ENCODE measurements at places on chromosomes 6 and 20. TPM values are rescaled to one million over a fixed set of nuclear protein-coding genes. Genes with fewer than 3 reads are reported as not detected.

DNA sequence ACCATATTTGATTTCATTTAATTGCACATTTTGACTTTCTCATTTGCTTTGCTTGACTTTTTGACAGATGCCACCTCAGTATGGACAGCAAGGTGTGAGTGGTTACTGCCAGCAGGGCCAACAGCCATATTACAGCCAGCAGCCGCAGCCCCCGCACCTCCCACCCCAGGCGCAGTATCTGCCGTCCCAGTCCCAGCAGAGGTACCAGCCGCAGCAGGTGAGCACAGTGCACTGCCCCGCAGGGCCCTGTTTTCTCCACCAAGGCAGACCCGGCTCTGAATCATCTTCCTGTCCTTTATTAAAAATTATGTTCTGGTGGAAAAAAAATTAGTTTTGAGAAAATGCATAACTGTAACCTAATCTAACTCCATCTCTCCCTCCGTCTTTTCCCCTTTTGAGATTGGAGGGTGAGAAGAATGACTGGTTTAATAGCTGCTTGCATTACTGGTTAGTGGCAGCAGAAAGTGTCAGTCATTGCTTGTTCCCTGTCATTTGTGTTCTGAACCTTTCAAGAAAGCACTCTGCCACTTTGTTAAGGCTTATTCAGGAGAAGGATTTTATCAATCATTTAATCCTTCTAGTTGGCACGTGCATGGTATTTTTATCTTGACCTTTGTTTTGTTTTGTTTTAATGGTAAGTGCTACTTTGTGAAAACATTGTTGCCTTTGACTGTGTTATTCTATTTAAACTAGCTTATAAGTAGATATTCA, 124.3 kb downstream of the ARID1B start:
- no peak for DNase-seq

GRCh38 chr6:100463630-100464161, 1.0 kb downstream of the SIM1 start:
- no peak for DNase-seq

- DNase-seq = no peak
These were observed 210.4 kb downstream of the KCNQ5 start for GRCh38 chr6:72832271-72832670.

The CCDC170 gene
- 1.7 TPM for total RNA-seq

GRCh38 chr6:44000164-44000842, 126.9 kb downstream of the MRPL14 start:
- DNase-seq = no peak

DNA sequence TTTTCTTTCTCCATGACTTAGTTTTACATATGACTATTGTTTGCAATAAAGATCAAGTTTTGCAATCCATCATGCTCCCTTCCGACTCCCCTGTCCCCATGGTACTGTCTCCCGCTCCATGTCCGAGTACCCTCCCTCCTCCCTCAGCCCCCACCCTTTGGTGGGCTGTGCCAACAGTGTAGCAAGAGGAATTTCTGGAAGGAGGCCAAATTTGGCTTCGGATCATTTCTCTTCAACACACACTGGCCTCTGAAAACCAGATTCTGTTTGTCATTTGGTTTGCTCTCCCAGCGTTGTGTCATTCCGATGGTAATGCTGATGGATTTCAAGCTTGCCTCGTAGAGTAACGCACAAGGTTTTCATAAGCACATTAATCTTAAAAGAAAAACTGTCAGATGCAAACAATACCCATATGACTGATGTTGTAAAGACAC, 22.9 kb upstream of the PAX1 start:
- DNase-seq = no peak

GRCh38 chr20:35320396-35321126, 28.3 kb upstream of the FAM83C start:
- no peak for DNase-seq

DNA sequence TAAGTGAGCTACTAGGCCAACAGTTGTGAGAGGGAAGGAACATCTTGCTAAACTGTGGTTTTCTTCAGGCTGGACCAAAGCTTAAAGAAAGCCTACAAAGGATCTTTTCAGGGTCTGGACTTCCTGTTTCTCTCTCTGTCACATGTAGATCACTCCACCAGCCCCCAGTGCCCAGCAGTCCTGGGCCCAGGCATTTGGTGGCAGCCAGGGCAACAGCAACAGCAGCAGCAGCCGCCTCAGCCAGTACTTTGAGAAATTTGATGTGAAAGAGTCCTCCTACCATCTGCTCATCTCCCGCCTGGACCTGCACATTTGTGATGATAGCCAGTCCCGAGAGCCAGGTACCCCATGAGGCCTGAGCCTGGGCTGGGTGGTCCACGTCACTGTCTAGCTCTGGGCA, 44.1 kb downstream of the BLTP3A start:
- DNase-seq = no peak

DNA sequence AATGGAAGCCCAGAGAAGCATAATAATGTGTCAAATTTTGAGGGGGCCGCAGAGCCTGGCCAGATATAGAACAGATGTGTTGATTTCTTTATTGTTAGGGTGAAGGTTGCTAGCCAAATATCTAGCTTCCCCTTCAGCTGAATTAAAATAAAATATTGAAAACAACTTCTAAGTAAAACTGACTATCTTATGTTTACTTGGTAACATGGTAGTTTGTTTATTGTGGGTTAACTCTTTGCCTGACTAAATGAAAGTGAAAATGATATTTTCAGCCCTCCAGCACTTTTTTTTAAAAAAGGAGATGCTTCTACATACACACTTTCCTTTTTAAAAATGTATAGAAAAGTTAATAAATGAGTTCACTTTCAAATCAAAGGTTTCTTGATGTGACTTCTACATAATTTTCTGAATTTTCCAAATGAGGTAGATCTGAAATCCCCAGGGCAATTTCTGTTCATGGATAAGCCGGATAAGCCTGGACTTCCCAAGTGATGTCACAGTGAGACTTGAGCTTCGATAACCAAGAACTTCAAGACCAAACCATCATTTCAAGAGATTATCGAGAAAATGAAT, 172.1 kb upstream of the OLIG3 start:
- no peak for DNase-seq

The LY6G6F gene
- total RNA-seq = not detected

The SLC17A5 gene
- total RNA-seq = 20.7 TPM

GRCh38 chr6:26576929-26577719, 19.6 kb upstream of the ABT1 start:
- DNase-seq = no peak

The MTFR2 gene
- 0.75 TPM for total RNA-seq

- DNase-seq = no peak
These were observed 34.7 kb upstream of the ADGRF4 start for GRCh38 chr6:47663462-47664216.

DNA sequence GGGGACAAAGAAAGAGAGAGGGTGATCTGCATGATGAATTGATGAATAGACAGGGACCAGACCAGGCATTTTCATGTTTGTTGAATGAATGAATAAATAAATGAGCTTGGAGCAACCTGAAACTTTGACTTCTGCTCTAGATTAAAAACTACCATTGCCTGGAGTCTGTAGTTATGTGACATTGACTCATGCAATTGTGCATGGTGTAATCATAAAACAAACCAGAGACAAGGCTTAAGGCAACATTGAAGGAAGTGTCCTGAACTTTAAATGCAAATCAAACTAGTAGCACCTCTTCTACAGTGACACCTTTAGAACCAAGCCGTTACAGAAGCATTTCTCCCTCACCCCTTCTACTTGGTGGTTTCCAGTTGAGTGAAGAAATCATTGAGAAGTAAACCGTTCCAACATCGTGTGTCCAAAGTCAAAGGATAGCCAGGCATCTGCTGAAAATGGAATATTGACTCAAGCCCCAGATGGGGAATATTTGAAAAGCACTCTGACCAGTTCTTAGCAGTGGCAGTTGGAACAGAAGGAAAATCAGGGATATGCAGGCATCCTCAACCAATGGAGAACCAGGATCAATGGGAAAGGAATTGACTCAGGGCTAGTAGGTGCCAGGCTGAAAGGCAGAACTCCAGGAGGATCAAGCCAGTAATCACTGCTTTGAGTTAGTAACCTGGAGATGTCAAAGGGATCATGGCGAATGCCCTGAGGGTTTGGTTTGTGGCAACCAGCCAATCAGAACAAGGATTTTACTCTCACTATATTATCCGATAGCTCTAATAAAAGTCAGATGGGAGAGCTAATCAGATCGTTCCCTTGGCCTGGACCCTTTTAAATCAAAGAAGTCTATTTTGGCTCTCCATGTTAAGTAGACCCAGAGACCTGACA, 171.2 kb upstream of the TSHZ2 start:
- DNase-seq = no peak

The C20orf96 gene
- 10.4 TPM for total RNA-seq

- DNase-seq = no peak
These were observed 7.3 kb upstream of the PXDC1 start for GRCh38 chr6:3758842-3759144.

- no peak for DNase-seq
These were observed 55.3 kb downstream of the NDUFAF5 start for GRCh38 chr20:13840093-13840465.

The OPRM1 gene
- total RNA-seq = not detected

- no peak for DNase-seq
These were observed 97.6 kb downstream of the CEP57L1 start for GRCh38 chr6:109192865-109193264.

GRCh38 chr6:41748102-41748477, 893 bp upstream of the PGC start:
- DNase-seq = no peak

The MUCL3 gene
- total RNA-seq = not detected

- no peak for DNase-seq
These were observed 38.4 kb upstream of the PRND start for GRCh38 chr20:4683261-4683660.

GRCh38 chr20:2891343-2891742, 18.1 kb downstream of the PTPRA start:
- no peak for DNase-seq

- no peak for DNase-seq
These were observed 157.9 kb downstream of the KIF16B start for GRCh38 chr20:16415071-16416053.

The GGTLC1 gene
- not detected for total RNA-seq

GRCh38 chr6:88490195-88490907, 324.2 kb upstream of the CNR1 start:
- no peak for DNase-seq

The DYNLT2 gene
- 3.8 TPM for total RNA-seq

DNA sequence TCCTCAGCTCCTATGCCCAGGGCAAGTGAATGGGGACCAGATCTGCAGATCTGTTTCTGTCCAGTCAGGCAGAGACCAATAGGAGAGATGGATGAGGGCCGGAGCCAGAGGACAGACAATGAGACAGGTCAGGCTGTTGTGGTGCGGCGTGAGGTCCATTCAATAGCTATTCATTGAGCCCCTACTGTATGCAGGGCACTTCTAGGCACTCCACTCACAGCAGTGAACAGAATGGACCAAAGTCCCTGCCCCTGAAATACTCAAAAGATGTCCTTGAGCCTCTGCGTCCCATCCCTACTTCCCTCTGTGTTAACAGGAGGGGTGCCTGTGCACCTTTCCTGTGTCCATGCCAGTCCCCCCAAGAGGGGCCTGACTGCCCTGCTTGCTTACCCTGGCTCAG, 8.5 kb upstream of the TULP1 start:
- DNase-seq = no peak

DNA sequence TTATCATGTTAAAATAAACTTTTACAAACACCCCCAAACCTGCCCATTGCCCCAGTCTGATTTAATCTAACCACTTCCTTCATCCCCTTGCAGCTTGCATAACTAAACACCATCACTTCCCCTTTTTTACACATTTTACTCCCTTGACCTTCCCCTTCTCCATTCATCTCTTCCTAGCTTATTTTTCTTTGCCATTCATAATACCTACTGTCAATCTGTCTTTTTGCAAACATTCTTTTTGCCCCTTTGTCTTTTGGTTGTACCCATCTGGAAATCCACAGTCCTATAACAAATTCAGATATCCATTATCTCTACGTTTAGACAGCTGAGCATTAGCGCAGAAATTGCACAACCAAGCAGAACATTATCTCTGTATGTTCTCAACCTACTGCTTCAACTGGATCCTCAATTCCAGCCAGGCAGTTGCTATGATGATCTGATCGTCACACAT, 51.2 kb downstream of the C6orf52 start:
- DNase-seq = no peak

DNA sequence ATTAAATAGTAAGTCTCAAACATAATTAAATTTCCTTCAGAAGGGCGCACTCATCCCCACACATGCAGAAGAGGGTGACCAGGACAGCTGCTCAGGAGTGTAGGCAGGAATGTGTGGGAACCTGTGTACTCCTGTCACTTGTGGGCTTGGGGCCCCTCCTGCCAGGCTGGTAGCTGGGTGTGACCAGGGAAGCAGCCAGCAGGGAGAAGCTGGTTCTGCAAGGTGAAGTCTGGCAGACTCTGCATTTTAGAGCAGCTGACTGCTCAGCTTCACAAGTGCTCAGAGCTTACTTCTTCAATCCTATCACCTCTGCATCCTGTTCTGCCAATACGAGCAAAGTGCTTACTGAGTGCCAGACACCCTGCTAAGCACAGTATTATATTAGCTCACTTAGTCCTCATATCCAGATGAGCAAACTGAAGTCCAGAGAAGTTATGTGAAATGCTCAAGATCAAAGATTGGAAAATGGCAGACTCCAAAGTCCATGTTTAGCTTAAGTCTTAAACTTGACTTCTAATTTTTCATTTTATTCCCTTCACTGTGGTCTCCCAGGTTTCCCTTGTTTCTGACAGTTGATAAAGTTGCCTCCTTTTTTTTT, 27.9 kb downstream of the ELMO2 start:
- no peak for DNase-seq

- no peak for DNase-seq
These were observed 77.9 kb upstream of the TFAP2D start for GRCh38 chr6:50635429-50635828.

The BPIFB1 gene
- 0.65 TPM for total RNA-seq

- DNase-seq = no peak
These were observed 27.9 kb upstream of the NT5E start for GRCh38 chr6:85421972-85422371.

GRCh38 chr6:81515562-81516453, 236.7 kb downstream of the TENT5A start:
- no peak for DNase-seq

DNA sequence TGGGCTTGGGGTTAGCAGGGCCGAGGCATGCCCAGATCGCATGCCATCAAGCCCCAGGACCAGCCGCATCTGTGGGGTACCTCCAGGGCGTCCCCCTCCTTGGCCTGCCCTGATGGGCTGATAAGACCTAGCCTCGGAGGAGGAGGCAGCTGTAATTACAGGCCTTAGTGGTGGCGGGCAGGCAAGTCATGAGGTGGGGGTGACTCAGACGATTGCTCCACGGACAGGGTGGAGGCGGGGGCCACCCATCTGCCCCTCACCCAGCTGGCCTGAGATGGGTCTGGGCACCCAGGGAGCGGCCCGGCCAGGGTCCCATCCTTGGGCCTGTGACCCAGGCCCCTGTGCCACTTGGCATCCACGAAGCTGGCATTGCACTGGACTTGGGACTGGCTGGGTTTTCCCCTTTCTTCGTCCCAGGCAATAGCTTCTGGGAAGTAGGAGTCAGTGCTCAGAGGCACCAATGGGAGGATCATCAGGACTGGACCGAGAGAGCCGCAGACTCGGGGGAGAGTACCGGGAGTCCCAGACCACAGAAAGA, 57.5 kb downstream of the CEBPB start:
- DNase-seq = no peak

The EPHA7 gene
- 4.6 TPM for total RNA-seq

The KIF25 gene
- total RNA-seq = not detected

- peak; percentile 92 for DNase-seq
These were observed 227.6 kb upstream of the PRSS16 start for GRCh38 chr6:27019651-27020552.

Data from ureter (tissue), 1 donor.